Activated T-helper 9 cell treated with anti-CD3 and anti-CD28 coated beads, Interleukin-2, amount 50 U/mL, for 16 hours (primary cell): ENCODE measurements at places on chromosomes 5 and 9.

DNA sequence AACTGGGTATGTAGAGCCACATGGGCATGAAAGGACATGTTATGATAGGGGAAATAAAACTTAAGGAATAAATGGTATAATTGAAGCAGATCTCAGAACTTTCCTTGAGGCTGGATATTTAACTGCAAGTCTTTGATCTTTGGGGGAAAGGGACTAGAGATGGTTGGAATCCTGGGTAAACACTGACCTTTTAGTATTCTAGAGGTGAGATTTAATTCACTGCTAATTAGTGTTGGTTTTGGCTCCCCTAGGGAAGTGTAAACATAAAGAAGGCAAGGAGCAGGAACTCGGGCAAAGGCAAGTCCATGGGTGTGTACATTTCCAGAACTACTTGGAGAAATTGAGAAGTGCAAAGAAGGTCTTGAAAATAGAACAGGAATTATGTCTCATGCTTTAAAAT is 16.6 kb downstream of the NIM1K start:
- DNase-seq, result no peak

GRCh38 chr5:93800988-93801811 is 59.8 kb upstream of the POU5F2 start:
- DNase-seq, result no peak

DNA sequence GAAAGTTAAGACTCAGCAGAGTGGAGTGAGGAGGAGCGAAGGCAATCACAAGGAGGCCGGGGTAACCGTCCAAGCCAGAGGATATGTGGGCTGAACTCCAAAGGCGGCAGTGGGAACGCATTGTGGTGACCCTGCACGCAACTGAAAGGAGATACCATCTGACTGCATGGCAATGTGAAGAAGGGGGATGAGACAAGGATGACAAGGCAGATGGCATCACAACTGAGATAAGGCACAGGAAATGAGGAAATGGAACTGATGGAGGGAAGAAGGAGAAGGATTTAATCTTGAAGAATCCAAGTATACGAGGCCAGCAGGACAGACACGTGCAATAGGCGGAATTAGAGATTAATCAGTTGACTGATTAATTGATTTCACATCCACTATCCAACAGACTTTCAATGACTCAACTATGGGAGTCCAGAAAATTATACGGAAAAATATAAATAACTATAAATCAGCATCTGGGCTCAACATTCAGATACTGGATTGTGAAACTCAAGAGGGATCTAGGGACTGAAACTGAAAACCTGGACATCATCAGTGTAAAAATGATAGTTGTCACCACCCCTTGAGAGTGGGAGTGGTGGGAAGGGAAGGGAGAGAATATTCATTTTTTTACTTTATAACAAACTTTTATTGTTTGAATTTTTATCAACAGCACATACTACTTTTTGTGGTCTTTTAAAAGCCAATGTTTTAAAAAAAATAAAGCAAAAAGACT is 86.1 kb downstream of the ARL15 start:
- DNase-seq, result no peak

DNA sequence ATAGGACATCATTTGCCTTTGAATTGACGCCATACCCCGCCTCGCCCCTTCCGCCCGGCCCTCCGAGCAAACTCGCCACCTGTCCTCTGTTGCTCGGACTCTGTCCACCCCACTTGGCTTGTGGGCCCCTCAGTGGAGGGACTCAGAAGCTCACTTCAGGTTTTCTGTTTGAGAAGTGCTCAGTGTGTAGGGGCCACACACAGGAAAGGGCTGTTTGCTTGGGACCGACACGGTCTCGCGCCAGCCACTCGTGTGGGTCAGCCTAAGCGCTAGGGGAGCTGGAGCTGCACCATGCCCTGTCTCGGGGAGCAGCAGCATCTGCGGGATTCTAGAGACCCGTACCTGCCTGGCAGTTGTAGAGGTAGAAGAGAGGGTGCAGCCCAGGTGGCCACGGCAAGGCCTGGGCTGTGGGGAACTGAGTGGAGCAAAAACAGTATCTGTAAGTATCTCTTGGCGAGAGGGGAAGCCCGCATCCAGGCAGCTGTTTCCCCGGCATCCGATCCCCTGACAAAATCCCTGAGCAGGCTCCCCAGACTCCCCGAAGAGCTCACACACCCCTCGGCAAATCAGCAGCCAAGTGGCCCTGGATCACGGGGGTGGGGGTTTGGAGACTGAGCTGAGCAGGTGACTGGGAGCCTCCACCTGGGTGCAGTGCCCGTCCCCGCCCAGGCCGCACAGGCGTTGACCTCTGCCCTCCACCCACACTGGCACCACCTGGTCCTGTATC is 52.2 kb downstream of the COL5A1 start:
- no peak for DNase-seq

- no peak for DNase-seq
These were observed 118.3 kb upstream of the KLF9 start for GRCh38 chr9:70532716-70533115.

GRCh38 chr5:176614805-176615478 is 5.0 kb upstream of the GPRIN1 start:
- DNase-seq, result no peak

DNA sequence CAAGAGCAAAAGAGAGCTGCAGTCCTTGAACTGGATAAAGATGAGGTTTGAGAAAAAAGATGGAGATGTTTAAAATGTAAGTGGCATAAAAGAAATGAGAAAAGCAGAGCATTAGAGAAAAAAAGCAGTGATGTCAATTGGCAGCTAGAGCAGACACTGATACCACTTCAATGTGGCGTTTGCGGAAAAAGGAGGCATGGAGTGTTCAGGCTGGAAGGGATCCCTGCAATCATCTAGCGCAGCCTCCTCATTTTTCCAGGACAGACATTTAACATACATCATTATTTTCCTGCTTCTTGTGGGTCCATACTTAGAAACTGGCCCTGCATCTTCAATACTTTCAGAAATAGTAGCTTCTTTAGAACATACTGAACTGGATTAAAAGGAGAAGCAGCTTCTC is 563.8 kb downstream of the PTPRD start:
- no peak for DNase-seq

GRCh38 chr5:163303718-163304117 is 133.7 kb upstream of the CCNG1 start:
- DNase-seq, result no peak

- DNase-seq, result no peak
These were observed 58.6 kb downstream of the ITGA1 start for GRCh38 chr5:52846182-52846842.
